ENCODE measurements at places on chromosomes 12 and 14. TPM values are rescaled to one million over a fixed set of nuclear protein-coding genes. Genes with fewer than 3 reads are reported as not detected.

DNA sequence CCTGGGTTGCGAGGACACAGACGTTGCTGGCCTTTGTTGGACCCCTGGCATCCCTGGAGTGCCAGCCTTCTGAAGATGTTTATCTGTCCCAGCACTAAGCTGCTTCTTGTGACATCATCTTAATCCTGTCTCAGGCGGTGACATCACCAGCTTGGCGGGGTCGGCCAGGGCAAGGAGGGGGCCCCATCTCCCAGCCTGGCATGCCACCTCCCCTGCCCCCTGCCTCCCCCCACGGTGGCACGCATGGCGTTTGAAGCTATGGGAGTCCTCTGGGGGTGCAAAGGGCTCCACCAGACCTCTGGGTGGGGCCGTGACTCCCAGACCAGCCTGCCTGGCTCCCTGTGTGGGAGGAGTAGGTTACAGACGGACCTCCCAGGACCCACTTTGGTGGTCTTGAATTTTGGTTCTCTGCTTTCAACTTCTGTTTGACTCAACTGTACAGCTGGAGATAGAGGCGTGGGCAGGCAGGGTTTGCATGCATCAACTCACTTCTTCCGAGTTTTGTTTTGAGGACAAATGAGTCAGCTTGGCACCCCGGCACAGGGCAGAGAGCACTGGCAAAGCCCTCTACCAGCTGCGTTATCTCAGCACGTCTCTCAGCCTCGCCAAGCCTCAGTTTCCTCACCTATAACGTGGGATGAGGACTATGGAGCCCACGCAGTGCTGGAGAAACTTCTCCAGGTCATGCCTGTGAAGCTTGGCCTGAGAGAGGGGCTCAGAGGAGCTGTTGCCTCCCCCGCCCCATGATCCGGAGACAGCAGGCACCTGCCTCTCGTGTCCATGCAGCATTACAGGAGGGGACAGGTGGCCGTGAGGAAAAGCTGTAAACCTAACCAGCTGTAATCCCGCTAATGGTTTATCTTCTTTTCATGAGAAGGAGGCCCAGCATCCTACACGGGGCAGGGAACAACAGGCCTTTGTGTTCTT is 38.8 kb upstream of the EML1 start:
- peaks cover 82% of the 10 kb centered on the region for H3K4me1 ChIP-seq
- H3K27me3 ChIP-seq = peaks cover 3% of the 10 kb centered on the region
- H3K27ac ChIP-seq = no peak overlapping the region
- DNase-seq = no peak

- peaks cover 3% of the 10 kb centered on the region for H3K27me3 ChIP-seq
- H3K27ac ChIP-seq = no peak overlapping the region
- no peaks in the 10 kb centered on the region for H3K36me3 ChIP-seq
- H3K4me3 ChIP-seq = no peak overlapping the region
- no peak for DNase-seq
Measured at GRCh38 chr12:48868451-48868850, 2.8 kb upstream of the RND1 start.

- H3K27me3 ChIP-seq = no peaks in the 10 kb centered on the region
- H3K4me3 ChIP-seq = no peak overlapping the region
- no peak for DNase-seq
- no peak overlapping the region for H3K27ac ChIP-seq
- H3K4me1 ChIP-seq = no peaks in the 10 kb centered on the region
Measured at GRCh38 chr12:54680374-54680773, 32.2 kb upstream of the DCD start.

Gene CLEC4D
- total RNA-seq = 0.06 TPM

Gene ADSS1
- 20.8 TPM for total RNA-seq

Gene PDE3A
- 16.1 TPM for total RNA-seq

Gene FOS
- total RNA-seq = 200 TPM
